ENCODE measurements at places on chromosomes 3 and 15.

GRCh38 chr15:90025489-90026033 is 24.4 kb downstream of the ZNF710 start:
- DNase-seq = no peak

DNA sequence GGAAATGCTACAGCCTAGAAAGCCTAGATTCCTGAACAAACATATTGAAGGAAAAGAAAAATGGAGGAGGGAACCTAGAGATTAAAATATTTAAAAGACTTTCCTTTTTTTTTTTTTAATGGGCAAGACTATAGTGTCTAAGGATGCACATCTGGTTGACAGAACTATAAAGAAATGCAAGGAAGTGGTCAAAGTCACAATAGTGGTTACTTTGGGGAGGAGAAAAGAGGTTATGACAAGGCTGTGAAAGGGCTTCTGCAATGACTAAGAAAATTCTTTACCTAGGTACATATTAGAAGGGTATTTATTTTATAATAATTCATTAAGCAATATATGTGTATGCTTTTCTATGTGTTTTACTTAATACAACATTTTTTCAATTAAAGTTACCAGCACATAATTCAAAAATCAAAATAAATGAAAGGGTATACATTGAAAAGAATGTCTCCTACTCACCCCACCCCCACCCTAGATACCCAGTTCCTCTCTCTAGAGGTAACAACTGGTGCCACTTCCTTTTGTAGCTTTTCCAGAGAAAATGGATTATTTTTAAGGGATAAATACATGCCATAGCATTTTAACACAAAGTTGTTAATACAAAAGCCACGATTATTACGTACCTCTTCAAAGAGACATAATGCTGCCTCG is 70.1 kb downstream of the HERC1 start:
- DNase-seq = no peak

- no peak for DNase-seq
These were observed 5.8 kb upstream of the PLOD2 start for GRCh38 chr3:146166826-146167225.

- DNase-seq = peak; percentile 57
These were observed 38.4 kb upstream of the FURIN start for GRCh38 chr15:90829942-90830440.

GRCh38 chr15:96322536-96323318 is 7.8 kb upstream of the NR2F2 start:
- DNase-seq = no peak

- DNase-seq = no peak
These were observed 226.7 kb upstream of the MCTP2 start for GRCh38 chr15:94004697-94005096.

DNA sequence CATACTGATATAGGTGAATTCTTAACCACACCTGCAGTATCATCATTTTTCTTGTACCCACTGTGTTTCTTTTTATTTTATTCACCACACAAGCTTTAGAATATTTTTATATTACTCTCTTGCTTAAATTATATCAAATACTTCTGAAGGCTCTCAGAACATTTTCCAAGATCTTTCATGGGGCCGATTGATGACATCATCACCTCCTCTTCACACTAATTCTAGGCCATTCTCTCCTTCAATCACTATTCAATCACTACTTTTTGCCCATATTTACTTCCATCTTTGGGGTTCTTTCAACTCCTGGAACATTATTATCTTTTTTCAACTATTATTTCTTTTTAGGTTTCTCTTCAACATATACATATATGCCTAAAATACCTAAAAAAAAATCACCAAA is 1438.8 kb upstream of the ALCAM start:
- no peak for DNase-seq

GRCh38 chr15:82774496-82774895 is 31.4 kb downstream of the FSD2 start:
- DNase-seq = no peak

DNA sequence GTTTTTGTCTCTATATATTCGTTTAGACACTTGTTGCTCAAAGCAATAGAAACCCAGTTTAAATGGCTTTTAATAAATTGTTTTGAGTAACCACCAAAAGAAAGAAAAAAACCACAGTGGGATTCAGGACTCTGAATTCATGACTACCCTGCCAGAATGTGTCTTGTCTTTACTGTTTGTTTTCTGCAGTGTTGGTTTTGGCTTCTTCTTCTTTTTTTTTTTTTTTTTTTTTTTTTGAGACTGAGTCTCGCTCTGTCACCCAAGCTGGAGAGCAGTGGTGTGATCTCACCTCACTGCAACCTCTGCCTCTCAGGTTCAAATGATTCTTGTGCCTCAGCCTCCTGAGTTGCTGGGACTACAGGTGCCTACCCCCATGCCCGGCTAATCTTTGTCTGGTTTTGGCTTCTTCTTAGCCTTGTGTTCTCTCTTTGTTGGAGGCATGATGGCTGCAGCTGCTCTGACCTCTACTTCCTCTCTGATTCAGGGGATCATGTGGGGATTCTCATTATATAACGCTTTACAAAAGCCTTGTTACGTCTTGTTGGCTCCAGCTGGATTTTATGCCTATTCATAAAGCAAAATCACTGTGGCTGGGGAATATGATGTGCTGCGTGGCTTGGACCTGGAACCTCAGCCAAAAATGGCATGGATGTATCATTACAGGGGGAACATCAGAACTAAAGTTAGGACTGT is 54.0 kb downstream of the PLS1 start:
- no peak for DNase-seq

DNA sequence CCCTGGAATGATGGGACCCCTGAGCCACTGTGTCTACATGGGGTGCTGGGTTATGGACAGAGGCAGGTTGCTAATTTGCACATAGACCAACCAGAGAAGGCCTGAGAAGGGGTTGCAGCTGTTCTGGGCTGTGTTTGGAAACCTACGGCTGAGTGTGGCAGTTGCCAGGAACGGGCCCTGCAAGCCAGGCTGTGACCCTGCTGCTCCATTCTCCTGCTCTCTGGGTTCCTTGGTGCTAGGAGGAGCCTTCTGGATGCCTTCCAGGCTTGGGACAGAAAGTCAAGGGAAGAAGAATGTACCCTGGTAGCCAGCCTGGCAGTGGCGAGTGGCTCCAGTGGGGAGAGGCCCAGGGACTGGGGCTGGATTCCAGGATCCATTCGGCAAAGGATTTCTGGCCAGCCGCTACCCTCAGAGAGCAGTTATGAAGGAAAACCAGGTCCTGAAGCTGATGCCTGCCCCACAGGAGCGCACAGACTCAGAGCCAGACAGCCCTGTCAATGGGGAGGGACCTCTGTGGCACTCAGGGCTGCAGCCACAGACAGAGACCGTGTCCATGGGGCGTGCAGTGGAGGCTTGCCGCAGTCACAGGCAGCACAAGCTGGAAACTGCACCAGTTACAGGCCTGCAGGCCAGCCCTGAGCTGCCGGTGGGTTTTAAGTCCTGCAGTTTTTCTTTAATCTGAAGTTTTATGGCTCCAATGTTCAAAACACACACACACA is 55.1 kb upstream of the ACAD9 start:
- no peak for DNase-seq

GRCh38 chr3:63914312-63914711 is 2.1 kb upstream of the SCAANT1 start:
- DNase-seq = peak; percentile 47

DNA sequence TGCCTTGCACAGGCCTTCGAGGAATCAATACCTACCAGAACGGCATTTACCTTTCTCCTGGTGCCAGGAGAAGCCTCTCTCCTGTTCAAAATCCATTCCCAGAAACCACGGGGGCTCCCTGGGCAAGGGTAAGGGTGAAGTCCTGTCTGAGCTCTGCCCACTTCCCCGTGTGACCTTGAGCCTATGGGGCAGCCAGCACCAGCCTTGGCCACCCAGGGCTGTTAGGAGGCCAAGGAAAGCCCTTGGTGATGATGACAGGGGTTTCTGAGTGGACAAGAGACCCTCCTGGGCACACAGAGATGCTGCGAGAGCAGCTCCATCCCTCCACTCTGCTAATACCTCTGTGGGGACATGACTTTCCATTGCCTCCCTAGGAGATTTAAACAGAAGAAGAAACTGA is 5.9 kb downstream of the SCN5A start:
- DNase-seq = no peak

- peak; percentile 25 for DNase-seq
These were observed 103.5 kb downstream of the MITF start for GRCh38 chr3:69842789-69843188.

- DNase-seq = peak; percentile 53
These were observed 680 bp downstream of the SMARCC1 start for GRCh38 chr3:47780741-47781684.

DNA sequence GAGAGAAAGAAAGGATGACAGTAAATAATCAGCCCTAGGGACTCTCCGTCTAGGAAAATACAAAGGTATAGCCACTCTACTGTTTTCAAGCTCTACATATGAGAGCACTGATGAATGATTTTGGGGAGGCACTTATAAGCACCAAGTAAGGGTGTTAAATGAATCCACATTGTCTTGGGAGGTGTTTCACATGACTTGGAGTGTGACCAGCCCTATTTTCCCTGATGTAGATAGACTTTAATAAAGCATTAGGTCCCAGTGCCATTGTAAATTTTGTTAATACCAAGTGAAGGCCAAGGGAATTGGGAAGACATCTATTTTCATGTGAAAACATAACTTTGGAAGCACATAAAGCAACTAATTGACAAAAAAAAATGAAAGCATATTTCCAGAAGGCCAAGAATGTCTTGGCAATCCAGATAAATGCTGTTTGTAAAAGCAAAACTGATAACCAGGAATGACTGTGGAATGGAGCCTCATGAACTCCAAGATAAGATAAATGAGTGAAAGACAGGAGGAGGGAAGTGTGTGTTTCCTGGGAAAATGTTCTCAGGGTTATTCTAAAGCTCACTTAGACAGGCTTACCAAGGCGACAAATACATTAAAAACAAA is 96.0 kb upstream of the MYZAP start:
- no peak for DNase-seq

- DNase-seq = no peak
These were observed 28.6 kb upstream of the GPR149 start for GRCh38 chr3:154458560-154458959.

- peak; percentile 11 for DNase-seq
These were observed 81.7 kb upstream of the NMNAT3 start for GRCh38 chr3:139759470-139759869.

- DNase-seq = peak; percentile 69
These were observed 639 bp downstream of the FOXP1 start for GRCh38 chr3:71582612-71583565.

DNA sequence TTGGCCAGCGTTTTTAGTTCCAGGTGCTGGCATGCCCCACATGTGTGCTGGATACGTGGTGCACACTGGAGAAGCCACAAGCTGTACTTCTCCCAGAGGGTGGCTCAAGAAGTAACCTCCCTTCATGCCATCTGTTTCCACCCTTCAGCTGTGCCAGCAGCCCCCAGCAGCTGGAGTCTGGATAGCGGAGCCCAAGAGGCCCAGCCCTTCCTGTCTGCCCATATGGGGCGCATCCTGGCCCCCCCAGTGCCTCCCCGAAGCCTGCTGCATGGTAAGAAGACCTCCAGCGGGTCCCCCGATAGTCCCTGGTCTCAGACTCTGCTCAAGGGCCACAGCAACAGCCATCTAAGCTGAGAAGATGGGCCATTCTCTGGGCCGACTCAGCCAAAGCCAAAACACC is 5.8 kb upstream of the MANF start:
- no peak for DNase-seq

GRCh38 chr3:72492240-72492639 is 356.0 kb downstream of the SHQ1 start:
- DNase-seq = peak; percentile 96

- DNase-seq = no peak
These were observed 127.4 kb upstream of the FEZF2 start for GRCh38 chr3:62500556-62501288.

GRCh38 chr15:63494408-63494807 is 10.0 kb upstream of the USP3 start:
- no peak for DNase-seq

DNA sequence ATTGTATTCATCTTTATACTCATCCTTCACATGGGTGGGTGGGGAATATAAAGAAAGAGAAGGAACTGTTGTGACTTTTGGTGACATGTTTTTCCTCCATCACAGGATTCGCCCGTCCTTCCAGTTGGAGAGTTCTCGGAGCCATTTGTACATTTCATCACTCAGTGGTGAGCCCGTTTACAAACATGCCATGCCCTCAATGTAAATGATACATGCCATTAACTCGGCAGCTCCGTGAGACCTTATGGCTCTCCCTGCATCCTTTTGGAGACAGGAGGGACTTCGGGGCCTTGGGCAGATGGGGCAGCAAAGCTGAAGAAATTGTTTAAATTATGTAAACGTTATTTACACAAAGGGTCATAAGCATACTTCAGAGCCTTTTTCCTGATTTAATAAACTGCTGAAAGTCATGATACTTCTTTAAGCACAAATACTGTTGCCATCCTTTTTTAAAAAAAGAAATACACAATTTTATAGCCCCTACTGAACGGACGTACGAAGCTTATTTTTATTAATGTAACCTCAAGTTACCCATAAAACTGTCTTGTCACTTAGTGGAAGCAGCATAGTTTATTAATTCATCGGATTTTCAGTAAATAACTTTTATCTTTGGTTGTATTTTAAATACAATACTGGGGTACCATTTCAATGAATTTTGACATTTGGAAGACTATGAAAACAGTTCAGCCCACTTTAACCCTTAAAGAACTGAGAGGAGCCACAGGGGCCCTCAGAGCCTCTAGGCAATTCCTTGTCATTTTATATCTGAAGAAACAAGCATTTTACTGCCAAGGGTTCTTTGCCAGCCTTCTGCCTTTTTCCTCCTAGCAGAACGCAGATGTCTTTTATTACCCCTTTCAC is 55.6 kb upstream of the SKOR1 start:
- DNase-seq = no peak

- no peak for DNase-seq
These were observed 74.1 kb downstream of the ARHGAP31 start for GRCh38 chr3:119368298-119368697.

DNA sequence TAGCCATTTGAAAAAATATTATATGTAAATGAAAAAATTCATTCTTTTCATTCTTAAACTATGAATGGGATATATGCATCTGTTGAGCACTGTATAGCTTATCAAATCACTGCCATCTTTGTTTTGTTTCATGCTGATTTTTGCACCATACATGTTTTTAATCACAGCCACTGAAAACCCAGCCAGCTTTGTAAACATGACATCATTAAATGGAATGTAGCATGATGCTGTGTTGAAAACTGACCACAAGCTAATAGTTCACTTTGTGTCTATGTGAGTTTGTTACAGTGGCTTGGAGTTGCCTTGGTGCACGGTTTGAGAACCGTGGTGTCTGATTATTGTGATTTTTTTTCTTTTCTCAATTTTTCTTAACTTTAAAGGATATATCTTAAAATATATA is 75.7 kb downstream of the GMPS start:
- no peak for DNase-seq

DNA sequence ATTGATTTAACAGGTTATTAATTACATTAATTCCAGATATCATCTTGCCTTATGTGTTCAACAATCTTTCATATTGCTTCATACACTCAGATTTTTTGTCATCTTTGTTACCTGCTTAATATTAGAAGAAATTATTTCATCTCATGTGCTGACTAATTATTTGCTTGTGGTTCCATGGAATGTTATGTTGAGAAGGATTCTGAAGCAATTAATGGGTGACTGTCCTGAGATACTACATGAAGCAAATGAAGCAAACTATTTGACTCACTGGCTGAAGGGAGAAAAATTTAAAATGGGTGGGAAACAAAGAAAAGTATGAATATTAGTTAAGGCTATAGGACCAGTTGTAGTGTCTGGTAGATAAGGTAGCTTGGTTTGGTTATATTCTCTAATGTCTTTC is 443.8 kb upstream of the EPHA6 start:
- no peak for DNase-seq

- no peak for DNase-seq
These were observed 15.9 kb upstream of the SPTSSB start for GRCh38 chr3:161386991-161387770.

Data from adrenal gland (tissue), 19 donors.